ENCODE measurements at places on chromosomes 7 and 10. TPM values are rescaled to one million over a fixed set of nuclear protein-coding genes. Genes with fewer than 3 reads are reported as not detected.

SMKR1 gene
- 0.33 TPM for total RNA-seq

MTURN gene
- 21.1 TPM for total RNA-seq

PIP gene
- not detected for total RNA-seq

STAG3 gene
- 1.7 TPM for total RNA-seq

SSBP1 gene
- 126 TPM for total RNA-seq

ARMC3 gene
- not detected for total RNA-seq

SRGN gene
- total RNA-seq = 52.0 TPM

ITPRID1 gene
- total RNA-seq = not detected

AOC1 gene
- total RNA-seq = not detected

CALHM2 gene
- total RNA-seq = 9.1 TPM

NEUROG3 gene
- not detected for total RNA-seq

RBP3 gene
- not detected for total RNA-seq

CYP2E1 gene
- total RNA-seq = 0.69 TPM

WNT16 gene
- total RNA-seq = not detected

SPDYE2B gene
- total RNA-seq = not detected

PCGF5 gene
- 30.0 TPM for total RNA-seq

ARHGEF35 gene
- 0.93 TPM for total RNA-seq

DGKI gene
- total RNA-seq = 1.5 TPM

SLC26A5 gene
- total RNA-seq = not detected

DENND2A gene
- total RNA-seq = 13.8 TPM

DNMBP gene
- 11.6 TPM for total RNA-seq

PDK4 gene
- 10.2 TPM for total RNA-seq

ZNF503 gene
- total RNA-seq = 14.0 TPM

NRCAM gene
- total RNA-seq = 33.4 TPM

ZC3HAV1L gene
- total RNA-seq = 18.6 TPM

CFAP43 gene
- total RNA-seq = 1.4 TPM

ZP3 gene
- 2.8 TPM for total RNA-seq

OR6V1 gene
- not detected for total RNA-seq

TYW1B gene
- 5.6 TPM for total RNA-seq

PNLIPRP1 gene
- total RNA-seq = not detected

CDK14 gene
- 5.1 TPM for total RNA-seq

NKX2-3 gene
- not detected for total RNA-seq

CH25H gene
- 0.93 TPM for total RNA-seq

Measured in melanocyte of skin (primary cell).